ENCODE measurements at places on chromosomes 3 and 15.

GRCh38 chr3:181066143-181067087, 76.9 kb upstream of the DNAJC19 start:
- no peak for DNase-seq

- DNase-seq = no peak
Observed at GRCh38 chr3:12932347-12932746, 91.0 kb upstream of the RPL32 start.

DNA sequence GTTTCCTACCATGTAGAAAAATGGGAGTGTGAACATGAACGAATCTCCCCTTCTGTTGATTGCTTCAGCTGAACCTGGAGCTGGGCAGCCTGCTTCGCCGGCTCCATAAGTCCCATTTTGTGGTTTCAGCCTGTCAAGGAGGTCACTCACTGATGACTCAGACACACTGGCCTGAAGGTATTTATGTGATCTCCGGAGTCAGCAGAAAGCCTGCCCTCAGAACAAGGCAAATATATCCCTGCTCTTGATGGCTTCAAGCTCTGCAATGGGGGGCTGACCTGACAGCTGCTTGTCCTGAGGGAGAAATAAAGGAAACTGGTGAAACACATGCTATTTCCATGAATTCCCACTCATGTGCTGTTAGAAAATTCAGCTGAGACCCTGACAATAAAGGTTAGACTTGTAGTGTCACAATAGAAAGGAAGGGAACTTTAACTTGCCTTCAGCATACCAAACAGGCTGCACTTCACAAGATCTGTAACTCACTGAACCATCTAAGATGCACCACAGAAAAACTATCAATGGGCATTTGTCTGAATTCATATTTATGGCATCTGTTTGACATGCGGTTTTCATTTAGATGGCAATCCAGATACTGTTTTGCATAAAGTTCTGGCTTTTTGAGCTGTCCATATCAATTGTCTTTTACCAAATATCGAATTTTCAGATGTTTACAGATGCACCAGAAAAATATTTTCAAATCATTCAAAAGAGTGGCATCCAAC, 282.0 kb upstream of the VEPH1 start:
- no peak for DNase-seq

GRCh38 chr3:169965562-169966427, 812 bp upstream of the SEC62 start:
- no peak for DNase-seq

- DNase-seq = no peak
Observed at GRCh38 chr3:115272036-115272824, 125.1 kb upstream of the ZBTB20 start.

DNA sequence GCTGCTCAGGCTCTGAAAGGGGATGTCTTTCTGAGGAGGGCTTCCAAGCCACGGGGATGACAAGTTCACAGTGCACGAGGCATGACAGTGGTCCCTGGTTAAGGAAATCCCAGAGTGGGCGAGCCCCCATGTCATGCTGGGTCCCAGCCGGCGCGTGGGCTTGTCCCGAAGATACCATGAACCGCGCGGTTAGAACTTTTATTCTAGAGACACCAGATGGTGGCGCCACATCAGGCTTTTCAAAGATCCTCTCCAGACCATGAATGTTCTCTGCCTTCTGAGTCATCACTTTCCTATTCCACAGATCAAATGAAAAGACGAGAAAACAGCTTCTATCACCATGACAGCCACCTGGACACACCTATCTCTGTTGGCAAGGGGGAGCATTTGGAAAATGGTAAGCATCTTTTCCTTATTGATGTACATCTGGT, 227.8 kb upstream of the LYSMD4 start:
- DNase-seq = no peak

- no peak for DNase-seq
Observed at GRCh38 chr3:5231487-5231886, 44.0 kb downstream of the EDEM1 start.

GRCh38 chr3:179279837-179280236, 28.9 kb upstream of the KCNMB3 start:
- DNase-seq = no peak

DNA sequence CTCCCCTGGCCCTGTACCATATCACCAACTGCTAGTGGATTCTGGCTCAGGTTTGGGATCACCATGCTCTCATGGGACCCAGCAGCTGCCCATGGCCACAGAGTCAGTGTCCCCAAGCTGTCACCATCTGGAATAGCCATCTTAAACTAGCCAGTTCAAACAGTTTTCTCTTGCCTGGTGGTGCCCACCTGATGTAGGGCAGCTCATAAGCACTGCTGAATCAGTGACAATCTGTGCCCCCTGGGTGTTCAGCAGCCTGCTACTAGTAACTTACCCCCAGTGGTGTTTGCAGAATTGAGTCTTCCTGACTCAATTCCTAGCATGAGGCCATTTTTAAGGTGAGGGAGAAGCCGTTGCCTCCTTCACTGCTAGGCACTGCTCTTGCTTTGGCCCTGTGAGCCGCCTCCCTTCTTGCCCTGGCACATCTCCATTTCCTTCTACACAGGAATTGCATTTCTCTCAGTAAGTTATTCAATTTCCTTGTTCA, 7.9 kb downstream of the RPSA start:
- no peak for DNase-seq

DNA sequence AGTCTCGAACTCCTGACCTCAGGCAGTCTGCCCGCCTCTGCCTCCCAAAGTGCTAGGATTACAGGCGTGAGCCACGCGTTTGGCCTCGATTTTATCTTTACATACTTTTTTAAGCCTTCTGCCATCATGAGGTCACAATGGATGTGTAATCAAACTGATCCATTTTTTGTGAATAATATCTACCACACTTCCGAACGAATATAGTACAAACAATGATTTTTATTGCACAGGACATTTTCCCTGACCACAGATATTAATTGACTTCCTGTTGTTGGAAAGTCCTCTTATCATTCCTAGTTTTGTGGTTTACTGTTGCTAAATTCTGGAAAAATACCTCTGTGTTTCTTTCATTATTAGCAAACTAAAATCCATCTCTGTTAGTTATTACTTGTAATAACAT, 68.9 kb downstream of the MINDY2 start:
- DNase-seq = no peak

GRCh38 chr15:100731267-100732152, 129.1 kb downstream of the ASB7 start:
- no peak for DNase-seq

GRCh38 chr3:157226173-157226847, 66.4 kb upstream of the CCNL1 start:
- DNase-seq = no peak

GRCh38 chr3:58989163-58989562, 60.7 kb downstream of the CFAP20DC start:
- no peak for DNase-seq
